Activated T-cell treated with anti-CD3 and anti-CD28 coated beads for 24 hours (primary cell): ENCODE measurements at places on chromosomes 11 and 22.

GRCh38 chr11:114452399-114452798, 13.1 kb downstream of the REXO2 start:
- no peak for DNase-seq

- no peak for DNase-seq
Observed at GRCh38 chr11:125871391-125872137, 15.9 kb upstream of the HYLS1 start.

DNA sequence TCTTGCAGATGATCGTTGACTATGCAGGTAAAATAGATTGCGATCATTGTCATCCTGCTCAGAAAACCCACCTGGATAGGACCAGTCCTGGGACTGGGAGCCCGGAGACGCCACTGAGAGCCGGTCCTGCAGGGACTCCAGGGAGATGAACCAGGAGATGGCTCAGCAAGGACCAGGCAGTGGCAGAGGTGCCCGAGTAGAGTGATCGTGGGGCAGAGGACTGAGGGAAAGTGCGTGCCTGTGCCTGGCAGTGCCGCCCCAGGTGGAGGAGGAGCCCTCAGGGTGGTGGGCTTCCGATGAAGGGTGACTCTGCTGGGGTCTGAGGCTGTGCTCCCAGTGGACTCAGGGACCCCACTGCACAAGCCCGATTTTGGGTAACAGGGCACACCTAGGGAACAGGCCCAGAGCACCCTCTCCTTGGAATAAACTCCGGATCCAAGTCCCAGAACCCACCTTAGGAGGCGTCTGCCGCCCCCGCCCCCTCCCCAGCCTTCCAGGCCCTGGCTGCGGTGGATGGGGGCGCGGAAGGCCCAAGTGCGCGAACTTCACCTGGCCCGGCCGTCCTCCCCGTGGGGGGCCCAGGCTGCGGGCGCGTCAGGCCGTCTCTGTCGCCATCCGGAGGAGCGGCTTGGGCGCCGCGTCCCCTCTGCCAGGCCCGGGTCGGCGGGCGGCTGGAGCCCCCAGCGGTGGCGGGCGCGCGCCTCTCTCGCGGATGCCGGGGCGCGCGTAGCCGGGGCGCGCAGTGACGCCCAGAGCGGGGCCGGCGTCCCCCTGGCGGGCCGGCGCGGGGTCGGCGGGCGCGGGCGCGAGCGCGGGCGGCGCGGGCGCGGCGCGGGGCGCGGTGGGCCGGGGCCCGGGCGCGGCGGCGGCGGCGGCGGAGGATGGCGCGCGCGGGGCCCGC, 1338.8 kb downstream of the BRD1 start:
- DNase-seq, result no peak

DNA sequence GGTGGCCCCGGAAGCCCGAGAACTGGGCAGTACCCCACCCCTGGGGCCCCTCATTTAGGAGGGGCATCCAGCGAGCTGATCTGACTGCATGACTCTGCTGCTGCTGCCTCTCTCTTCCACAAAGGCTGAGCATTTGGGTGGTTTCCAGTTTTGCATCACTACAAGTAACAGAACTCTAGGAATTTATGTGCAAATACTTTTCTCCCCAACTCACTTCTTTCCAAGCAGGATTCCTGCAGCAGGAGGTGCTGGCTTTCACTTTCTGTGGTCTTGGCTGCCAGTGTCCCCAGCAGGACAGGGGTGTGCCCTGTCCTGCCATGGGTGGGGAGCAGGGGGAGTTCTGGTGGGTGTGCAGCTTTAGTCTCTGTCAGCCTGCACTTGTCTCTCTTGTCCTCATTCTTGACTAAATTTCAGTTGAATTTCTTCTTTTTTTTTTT, 21.2 kb downstream of the UPB1 start:
- no peak for DNase-seq
